ENCODE measurements at places on chromosomes 5 and 9.

DNA sequence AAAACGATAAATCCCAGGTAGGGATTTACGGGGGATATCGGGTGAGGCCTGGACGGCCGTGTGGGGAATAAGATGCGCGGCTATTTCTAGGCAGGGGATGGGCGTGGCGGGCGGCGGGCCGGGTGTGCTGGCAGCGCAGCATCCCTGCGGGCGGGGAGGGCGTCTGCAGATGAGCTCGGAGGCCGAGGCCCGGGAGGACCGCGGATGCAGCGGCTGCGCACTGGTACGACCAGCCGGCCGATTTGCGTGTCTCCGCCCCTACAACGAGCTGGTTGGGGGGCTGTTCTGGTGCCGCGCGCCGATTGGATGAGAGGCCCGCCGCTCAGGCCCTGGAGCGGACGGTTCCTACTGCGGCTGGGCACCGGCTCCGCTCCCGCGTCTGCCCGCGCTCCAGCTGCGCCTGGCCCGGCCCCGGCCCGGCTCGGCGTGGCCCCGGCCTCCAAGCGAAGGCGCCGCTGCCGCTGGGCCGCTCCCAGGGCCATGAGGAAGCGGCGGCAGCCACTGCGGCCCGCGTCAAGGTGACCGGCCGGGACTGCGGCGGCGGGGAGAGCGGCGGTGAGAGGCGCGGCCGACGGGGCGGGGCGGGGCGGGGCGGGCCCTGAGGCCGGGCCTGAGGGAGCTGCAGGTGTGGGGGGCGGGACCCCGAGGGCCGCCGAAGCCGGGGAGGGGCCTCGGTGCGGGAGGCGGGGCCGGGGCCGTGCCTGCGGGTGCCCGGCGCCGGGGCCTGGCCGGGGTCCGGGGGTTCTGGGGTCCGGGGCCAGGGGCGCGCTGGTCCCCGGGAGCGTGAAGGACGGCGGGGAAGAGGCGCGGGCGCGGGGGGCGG lies at the start of gene RALGPS1:
Gene RALGPS1, plus strand, starts transcription at position 325 of the 823 bp plus-strand sequence. CDS start 47,508 bp downstream, outside the sequence.
- peak; percentile 93 for DNase-seq

GRCh38 chr5:150599917-150600511 lies 40.4 kb upstream of the SYNPO start:
- DNase-seq = no peak

- no peak for DNase-seq
These were observed 1.5 kb upstream of the CLIC3 start for GRCh38 chr9:136997830-136998234.

DNA sequence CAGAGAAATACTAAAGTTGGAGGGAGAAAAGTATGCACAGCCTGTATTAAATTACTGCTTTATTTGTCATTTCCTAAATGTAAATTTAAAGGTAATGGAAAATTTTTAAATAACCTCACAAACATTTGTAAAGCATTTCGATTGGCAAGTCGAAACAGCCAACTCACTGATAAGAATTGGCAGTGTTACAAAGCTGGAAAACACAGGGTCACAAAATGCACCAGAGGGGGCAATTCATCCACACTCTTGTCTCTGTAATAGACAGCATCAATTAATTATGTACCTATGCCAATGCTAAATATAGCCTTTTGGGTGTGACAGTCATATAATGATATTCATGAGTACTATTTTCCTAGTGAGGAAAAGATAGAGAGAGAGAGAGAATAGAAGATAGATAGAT lies 140.6 kb upstream of the PRLR start:
- DNase-seq = no peak

- no peak for DNase-seq
These were observed 147.1 kb upstream of the SLC12A2 start for GRCh38 chr5:127936439-127936972.

GRCh38 chr5:151758141-151758429 lies 346 bp downstream of the ATOX1 start:
- no peak for DNase-seq

DNA sequence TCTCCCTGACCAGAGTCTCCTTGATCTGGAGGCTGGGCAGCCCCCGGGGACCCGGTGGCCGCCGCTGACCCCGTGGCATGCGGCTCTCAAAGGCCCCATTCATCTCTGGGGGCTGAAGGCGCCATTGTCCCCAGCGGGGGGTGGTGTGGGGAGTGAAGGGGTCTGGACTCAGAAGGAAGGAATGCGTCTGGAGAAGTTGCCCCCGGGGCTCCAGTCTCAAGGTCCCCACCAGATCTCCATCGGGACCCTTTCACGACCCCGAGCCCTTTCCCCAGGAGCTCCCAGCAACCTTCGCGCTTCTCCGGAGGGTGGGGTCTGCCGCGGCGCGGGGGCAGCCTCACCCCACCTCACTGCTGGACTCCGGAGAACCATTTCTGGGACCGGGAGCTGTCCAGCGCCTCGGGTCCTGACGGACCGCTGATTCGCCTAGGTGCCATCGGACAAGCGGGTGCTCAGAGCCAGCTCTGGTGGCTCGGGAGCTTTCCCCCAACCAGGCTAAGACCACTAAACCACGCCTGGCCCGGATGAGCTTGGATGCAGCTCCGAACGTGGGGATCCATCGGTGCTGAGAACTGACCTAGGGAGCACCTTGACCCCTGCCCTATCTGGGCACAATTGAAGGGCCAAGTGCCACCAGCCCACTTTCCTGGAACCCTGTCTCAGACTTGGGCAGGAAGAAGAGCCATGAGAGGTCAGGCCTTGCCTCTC lies 5.1 kb upstream of the PCDH1 start:
- DNase-seq = peak; percentile 87

- no peak for DNase-seq
These were observed 468.0 kb upstream of the WWC1 start for GRCh38 chr5:167823405-167823804.

GRCh38 chr9:34125681-34126206 lies 754 bp downstream of the DCAF12 start:
- DNase-seq = no peak

DNA sequence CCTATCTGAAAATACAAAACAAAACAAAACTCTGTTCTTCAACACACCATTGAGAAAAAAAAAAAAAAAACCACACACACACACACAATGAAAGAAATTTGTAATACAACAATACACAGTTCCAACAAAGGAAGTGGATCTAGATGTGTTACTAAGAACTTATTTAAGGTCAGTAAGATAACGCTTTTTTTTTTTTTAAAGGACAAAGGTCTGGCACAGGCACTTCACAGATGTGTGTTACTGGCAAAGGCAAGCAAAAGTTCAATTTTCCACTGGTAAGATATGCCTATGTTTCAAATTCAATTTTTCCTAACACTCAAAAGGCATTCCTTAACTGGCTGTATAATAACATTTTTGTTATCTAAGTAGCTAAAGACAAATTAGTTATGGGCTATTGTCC lies 3.6 kb downstream of the RFK start:
- no peak for DNase-seq

DNA sequence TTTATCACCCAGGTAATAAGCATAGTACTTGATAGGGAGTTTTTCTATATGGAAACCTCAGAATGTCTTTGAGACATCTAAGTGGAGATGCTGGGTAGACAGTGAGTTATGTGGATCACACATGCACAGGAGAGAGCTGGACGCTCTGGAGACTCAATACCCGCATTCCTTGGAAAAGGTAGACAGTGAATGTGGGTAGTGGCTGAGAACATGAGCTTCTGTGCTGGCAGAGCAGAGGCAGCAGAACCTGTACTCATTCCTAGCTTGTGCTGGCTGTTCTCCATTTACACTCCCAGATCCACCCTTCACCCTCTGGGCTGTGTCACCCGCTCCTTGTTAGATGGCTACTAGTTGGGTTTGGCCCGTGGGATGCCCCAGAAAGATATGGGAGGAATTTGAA lies 269.8 kb downstream of the ASTN2 start:
- DNase-seq = no peak

DNA sequence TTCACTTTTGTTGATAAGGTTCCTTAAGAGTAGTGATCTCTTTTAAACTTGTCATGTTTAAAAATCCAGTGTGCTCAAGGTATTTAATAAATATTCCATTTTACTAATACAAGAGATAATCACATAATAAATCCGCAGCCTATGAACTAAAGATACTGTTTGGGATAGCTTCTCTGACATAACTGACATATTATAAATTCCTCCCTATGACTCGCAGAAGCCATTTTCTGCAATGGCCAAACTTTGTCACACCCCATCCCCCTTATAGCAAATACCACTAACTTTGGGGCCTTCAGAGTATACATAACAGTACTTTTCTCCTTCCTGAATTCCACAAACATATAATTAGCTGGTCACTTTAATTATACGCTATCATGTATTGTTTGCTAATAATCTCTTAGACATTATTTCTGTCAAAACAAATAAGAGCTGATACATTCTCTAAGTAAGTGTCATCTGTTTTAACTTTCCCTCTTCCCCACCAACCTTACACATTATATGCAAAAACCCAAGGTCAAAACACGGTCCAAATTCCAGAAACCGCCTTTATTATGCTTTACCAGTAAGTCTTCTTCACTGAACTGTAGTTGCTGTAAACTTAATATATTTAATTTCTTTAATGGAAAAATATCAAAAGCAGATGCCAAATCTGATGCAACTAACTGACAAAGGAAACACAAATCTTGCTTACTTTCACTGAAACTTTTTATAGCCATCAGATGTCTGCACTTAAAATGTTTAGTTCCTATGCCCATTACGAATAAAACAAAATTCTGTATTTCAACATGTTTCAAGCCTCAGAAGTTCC lies 971 bp downstream of the TMEM267 start:
- no peak for DNase-seq

DNA sequence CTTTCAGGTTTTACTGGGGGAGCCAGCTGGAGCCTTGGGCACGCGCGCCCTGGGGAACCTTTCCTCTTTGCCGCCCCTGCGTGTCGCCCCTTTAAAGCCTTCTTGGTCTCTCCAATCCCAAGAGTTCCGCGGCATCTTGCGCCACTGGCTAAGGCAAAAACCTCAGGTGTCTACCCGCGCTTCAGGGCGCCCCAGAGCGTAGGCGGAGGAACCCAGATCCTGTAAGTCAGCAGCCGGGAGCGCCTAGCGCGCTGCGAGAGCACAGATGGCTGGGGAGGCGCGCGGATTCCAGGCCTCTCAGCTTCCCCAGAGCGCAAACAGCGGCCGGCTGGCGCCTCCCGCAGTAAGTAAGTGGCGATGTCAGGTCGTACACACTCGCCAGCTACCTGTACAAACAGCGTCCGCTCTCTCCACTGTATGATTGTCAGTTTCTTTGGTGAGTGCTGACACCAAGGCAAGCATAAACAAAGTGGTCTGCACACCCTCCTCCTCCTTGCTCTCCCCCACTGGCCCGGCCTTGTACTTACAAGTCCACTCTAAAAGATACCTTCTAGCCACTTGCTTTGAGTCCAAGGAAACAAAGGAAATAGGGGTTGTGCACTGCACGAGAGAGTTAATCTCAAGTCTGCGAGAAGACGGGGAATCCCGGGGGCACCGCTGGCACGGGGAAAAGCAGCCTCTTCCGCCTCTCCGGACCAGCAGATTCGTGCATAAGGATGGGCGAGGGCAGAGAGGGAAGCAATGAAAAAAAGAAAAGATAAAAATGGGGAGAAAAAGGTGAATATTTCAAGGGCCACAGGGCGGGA lies 2.9 kb downstream of the HTR1A start:
- peak; percentile 82 for DNase-seq

DNA sequence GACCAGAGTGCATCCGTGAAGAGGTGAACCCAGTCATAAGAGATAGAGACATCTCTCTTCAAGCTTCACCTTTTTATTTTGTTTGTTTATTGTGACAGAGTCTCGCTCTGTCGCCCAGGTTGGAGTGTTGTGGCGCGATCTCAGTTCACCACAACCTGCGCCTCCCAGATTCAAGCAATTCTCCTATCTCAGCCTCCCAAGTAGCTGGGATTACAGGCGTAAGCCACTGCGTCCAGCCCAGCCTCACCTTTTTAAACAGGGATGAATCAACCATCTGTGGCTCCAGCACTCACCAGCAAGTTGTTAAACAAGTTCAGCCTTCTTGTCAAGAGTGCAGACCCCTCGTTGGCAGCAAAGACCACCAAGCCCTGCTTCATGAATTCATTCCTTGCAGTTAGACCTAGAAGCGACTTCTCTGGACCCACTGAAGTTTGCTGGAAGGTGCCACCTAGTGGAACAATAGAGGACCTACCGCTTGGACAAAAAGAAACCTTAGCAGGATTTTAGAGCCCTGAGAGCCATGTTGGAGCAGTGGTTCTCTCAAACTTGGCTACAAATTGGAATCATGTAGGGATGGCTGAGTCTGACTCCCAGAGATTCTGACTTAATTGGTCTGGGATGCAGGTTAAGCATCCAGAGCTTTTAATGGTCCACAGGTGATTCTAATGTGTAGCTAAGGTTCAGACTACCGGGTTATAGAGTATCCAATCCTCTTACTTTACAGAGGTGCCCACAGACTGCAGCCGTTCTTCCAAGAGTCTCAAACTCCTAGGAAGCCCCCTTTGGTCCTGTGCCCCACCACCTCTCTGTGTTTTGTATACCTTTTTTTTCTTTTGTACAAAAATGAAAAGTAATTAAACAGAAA lies 10.5 kb upstream of the GALNT10 start:
- peak; percentile 76 for DNase-seq

- DNase-seq = no peak
These were observed 58.9 kb downstream of the TTC39B start for GRCh38 chr9:15248081-15248480.

GRCh38 chr5:124979251-124979650 lies 232.8 kb upstream of the ZNF608 start:
- DNase-seq = peak; percentile 53

DNA sequence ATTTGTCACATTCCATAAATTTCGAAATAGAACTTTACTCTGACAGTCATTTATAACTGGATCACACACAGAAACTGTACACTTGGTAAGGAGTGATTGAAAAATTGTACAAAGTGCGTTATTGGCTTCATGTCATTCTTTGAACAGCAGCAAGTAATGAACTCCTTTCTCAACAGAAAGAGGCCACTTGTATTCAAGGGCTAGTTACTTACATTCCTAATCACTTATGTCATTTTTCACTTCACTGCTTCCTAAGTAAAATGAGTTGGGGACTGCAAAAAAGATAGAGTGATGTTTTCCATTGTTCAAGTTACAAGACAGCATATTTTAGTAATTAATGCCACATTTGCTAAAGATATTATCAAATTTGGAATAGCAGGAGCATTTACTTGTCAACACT lies 893.2 kb downstream of the DTWD2 start:
- peak; percentile 20 for DNase-seq

DNA sequence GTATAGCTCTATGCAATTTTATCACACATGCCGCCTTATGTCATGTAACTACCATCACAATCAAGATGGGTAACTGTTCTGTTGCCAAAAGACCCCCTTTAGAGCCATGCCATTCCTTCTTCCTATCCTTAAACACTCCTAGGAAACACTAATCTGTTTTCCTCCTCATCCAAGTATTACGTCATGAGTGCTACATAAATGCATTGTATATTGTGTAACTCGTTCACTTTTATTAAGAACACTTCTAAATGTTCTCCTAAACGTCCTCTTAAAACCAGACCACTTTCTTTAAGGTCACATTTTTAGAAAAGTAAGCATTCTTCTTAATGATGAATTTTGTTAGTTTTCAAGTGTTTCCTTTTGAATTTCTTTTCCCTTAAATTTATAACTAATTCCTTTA lies 49.8 kb upstream of the MTMR12 start:
- DNase-seq = no peak
